G401 (cell line): ENCODE measurements at places on chromosomes 5 and 9. TPM values are rescaled to one million over a fixed set of nuclear protein-coding genes. Genes with fewer than 3 reads are reported as not detected.

PRR7 gene
- total RNA-seq: 19.5 and 30.8 TPM in 2 replicates

IFNA13 gene
- total RNA-seq: not detected in 2 replicates

EFCAB9 gene
- not detected in 2 replicates for total RNA-seq

MZB1 gene
- not detected in 2 replicates for total RNA-seq

ASPN gene
- not detected in 2 replicates for total RNA-seq

RPL7A gene
- total RNA-seq: 3,218 and 3,629 TPM in 2 replicates

YIPF5 gene
- 22.3 and 39.9 TPM in 2 replicates for total RNA-seq

SLC12A7 gene
- total RNA-seq: 16.4 and 22.5 TPM in 2 replicates

SAP30L gene
- 17.5 and 28.4 TPM in 2 replicates for total RNA-seq

SQSTM1 gene
- 139 and 150 TPM in 2 replicates for total RNA-seq

PCDHGA12 gene
- not detected in 2 replicates for total RNA-seq

VLDLR gene
- not detected in 2 replicates for total RNA-seq

ANKRD18A gene
- 1.5 and 1.6 TPM in 2 replicates for total RNA-seq

SLC2A8 gene
- total RNA-seq: 32.7 and 33.0 TPM in 2 replicates

TMOD1 gene
- total RNA-seq: not detected in 2 replicates

PCDHB3 gene
- 0.92 and 2.4 TPM in 2 replicates for total RNA-seq

SOX30 gene
- not detected in 2 replicates for total RNA-seq

PRUNE2 gene
- not detected in 2 replicates for total RNA-seq

SIGMAR1 gene
- 193 and 208 TPM in 2 replicates for total RNA-seq

CAMK2A gene
- 0.06 and 0.31 TPM in 2 replicates for total RNA-seq
